ENCODE measurements at places on chromosomes 3 and 15.
A peak's percentile ranks its signal among the peaks of the same experiment; 100 is the strongest.

DNA sequence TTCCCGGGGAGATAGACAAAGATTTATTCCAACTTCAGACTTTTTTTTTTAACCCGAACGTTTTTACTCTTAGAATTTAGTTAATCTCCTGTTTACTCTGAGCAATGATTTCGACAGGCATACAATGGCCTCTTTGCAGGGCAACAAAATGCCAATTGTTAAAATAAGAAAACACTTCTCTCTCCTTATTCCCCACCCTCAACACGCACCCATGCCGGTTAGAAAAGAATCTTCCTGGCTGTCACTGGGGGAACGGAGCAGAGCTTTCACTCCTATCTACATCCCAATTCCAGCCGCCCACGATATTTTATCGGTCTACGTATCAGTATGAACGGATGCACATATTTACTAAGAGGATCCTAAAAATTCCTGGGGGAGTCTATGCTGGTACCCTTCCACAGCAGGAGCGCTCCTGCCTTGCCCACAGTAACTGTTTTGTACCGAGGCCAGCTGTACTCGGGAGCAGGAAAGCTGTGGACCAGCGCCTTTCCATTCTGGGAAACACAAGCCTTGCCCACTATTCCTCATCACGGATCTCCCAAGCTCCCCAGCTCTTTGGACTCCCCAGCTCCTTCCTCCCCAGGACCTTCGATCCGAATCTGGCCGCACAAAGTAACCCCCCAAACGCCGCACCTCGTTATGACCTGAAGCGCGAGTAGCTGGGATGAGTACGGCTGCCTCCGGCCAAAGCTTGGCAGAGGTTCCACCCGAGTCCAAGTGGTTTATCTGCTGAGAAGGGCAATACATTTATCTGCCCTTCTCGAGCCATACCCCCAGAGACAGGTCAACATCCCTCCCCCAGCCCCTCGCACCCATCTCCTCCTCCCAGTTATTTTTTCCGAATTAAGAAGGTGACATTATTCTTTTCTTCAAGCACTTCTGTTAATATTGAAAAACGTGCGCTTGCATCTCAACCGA is 2.2 kb upstream of the FOXB1 start:
- peak; percentile 41 for DNase-seq

- no peak for DNase-seq
Measured at GRCh38 chr3:5036392-5036766, 57.1 kb downstream of the BHLHE40 start.

DNA sequence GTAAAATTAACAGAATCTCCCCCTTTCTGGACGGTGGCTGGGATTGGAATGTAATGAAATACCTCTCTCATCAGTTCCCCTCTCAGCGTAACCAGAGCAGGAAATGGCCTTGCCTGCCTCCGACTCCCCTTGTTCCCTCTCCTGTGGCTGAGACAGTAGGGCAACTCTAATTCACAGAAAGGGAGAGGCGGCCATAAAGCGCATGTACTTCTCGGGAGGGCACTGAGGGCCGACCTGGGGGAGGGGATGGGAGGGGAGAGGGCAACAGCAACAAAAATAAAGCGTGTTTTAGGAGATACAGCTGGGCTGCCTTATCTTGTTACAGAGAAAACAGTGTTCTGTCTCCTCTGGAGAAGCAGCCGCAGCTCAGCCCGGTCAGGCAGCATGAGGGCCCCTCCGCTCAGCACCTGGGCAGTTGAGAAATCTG is 783.3 kb upstream of the ARRDC4 start:
- peak; percentile 75 for DNase-seq

DNA sequence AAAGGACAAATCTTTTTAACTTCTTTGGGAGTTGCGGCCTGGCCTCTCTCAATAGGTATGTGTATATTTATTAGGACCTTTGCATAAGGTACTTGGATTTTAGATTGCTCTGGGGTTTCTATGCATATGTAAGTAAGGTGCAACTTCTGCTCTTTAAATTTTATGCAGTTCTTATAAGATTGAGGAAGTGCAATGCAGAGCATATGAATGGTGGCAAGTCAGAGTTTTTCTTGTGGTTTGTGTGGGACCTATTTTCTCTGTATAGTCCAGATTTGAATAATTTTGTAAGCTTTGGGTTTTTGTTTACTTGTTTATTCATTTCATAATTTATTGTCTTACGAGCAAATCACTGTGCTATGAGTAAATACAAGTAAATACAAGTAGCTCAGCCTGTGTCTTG is 101.5 kb downstream of the ATG7 start:
- no peak for DNase-seq

DNA sequence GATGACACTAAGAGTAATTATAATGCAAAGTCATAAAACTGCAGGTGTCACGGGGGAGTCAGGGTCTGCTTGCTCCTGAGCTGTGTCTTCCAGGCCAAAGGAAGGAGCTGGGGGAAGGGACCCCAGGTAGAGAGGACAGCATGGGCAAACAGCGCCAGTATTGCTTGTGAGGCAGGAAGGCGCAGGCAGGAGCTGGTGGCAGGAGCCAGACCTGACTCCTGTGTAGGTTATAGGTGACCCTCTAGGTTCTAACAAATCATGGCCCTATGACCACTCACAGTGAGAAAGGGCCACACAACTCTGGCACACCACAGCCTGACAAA is 1.9 kb downstream of the CISH start:
- DNase-seq: no peak

- peak; percentile 88 for DNase-seq
Measured at GRCh38 chr15:101615986-101616848, 36.0 kb downstream of the TM2D3 start.

DNA sequence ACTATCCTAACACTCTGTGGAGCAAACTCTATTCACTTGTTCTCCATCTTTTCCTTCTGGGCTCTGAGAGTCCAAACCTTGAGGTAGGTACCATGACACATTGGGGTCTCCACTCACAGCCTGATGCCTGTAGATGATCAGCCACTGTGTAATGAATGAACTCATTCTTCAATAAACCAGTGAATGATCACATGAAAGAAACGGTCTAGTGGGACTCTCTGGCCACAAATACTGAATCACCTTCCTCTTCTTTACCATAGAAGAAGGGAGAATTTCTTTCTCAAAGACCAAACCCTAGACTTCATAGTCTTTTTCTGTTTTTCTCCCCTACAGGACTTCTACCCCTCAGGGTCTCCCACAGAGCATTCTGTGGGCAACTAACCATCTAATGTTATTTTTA is 20.5 kb upstream of the ABHD2 start:
- DNase-seq: no peak

DNA sequence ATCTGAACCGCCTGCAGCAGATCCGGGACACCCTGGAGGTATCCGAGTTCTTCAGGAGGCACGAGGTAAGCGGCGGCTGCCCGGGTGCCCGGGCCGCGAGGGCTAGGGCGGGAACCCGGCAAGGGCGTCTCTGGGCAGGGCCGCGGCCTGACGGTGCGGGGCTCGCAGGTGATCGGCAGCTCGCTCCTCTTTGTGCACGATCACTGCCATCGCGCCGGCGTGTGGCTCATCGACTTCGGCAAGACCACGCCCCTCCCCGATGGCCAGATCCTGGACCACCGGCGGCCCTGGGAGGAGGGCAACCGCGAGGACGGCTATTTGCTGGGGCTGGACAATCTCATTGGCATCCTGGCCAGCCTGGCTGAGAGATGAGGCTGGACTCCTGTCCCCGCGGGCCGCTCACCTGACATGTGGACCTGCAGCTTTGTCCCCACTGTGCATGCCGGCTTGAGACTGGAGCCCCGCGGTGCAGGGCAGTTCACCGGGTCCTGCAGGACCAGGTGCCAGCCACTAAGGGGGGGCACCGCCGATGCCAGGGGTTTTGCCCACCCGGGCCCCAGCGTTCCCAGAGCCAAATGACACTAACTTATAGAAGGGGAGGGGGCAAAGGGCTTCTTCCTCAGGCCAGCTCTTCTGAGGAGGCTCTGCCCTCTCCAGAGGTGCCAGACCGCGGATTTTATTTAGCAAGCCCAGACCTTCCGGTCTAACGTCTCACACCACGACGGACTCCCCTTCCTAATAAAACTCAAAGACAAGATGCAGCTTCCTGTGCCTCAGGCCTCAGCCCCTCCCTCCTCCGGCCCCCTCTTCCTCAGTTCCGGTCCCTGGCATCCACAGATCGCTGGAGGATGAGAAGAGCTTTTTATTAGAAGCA is 9.4 kb downstream of the ITPKA start:
- peak; percentile 75 for DNase-seq

- DNase-seq: peak; percentile 32
Measured at GRCh38 chr15:59688423-59688781, 718 bp downstream of the BNIP2 start.

DNA sequence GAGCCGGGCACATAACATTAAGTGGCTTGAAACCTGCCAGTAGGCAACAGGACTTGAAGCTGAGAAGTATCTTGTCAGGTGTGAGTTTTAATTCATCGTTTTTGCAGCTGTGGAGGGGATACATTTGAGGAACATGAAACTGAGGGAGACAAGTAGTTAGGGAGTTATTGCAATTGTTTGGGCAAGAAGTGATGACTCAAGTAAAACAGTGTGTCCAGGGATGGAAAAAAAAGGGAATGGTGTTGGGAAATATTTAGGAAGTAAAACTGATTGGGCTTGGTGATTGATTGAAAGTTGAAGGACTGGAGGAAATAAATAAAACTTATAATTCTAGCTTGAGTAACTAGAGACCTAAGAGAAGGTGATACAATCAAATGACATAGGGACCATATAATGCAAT is 85.5 kb downstream of the NCEH1 start:
- DNase-seq: no peak

DNA sequence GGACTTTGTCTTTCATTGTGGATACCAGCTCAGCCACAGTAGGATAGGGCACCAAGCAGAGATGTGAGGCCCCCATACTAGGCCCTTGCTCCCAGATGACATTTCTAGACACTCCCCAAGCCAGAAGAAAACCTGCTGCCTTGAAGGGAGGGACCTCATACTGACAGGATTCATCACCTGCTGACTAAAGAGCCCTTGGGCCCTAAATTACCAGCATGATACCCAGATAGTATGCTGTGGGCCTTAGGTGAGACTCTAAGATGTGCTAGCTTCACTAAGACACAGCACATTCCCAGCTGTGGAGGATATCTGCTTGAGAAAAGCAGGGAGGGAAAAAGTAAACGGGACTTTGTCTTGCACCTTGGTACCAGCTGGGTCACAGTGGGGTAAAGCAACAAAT is 324.0 kb downstream of the TBL1XR1 start:
- DNase-seq: no peak

- DNase-seq: peak; percentile 82
Measured at GRCh38 chr15:94164202-94164807, 67.1 kb upstream of the MCTP2 start.

GRCh38 chr3:129105862-129106261 is 15.7 kb downstream of the RAB43 start:
- no peak for DNase-seq

GRCh38 chr3:31955581-31955980 is 25.5 kb downstream of the OSBPL10 start:
- DNase-seq: no peak

DNA sequence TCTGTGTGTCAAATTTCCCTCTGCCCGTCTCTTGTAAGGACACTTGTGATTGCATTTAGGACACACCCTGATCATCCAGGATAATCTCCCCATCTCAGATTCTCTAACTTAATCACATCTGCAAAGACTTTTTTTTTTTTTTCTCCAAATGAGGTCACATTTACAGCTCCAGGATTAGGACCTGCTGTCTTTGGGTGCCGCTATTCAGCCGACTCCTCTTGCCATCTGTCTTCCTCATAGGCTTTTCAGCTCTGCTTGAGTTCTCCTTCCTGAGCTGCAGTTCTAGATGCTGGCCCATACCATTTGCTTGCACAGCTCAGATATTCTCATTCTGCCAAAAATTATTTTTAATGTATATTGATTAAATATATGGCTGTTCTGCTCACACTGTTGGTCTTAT is 94.3 kb upstream of the TLE3 start:
- no peak for DNase-seq

- DNase-seq: peak; percentile 60
Measured at GRCh38 chr3:50242851-50243542, 7.0 kb downstream of the GNAI2 start.

DNA sequence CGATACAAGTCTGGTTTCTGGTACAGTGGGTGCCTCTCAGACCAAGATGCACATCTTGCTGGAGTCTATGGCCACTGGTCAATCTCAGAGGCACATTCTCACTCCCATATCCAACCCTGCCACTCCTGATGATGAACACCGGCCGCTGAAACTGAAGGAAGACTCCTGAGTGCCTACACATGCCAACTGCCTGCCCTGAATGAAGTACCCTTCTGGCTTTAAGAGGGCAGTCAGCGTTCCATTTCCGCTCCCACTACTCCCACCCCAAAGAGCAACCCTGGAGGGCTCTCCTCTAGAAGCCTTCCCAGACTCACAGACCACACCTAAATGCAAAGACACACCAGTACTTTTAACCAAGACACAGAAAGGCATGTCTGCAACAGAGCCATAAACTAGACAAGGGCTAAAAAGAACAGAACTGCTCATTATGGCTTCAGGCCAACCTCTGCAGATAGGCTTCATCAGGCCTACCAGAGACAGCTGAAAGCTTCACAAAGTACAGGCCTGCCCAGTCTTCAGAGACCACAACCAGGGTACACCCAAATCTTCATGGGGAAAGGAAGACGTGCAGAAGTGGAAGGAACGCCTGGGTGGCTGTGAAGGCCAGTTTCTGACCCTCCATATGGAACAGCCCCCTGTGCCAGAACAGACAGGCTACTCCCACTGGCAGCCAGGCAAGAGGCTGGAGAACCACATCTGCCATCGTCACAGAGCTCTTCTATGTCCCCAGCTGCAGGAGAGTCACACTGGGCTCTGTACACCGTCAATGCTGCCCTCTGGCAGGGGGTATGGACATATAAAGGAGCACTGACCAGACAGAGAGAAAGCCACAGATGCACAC is 14.3 kb downstream of the ANP32A start:
- DNase-seq: no peak

GRCh38 chr15:89192136-89192535 is 29.2 kb downstream of the RLBP1 start:
- DNase-seq: no peak

DNA sequence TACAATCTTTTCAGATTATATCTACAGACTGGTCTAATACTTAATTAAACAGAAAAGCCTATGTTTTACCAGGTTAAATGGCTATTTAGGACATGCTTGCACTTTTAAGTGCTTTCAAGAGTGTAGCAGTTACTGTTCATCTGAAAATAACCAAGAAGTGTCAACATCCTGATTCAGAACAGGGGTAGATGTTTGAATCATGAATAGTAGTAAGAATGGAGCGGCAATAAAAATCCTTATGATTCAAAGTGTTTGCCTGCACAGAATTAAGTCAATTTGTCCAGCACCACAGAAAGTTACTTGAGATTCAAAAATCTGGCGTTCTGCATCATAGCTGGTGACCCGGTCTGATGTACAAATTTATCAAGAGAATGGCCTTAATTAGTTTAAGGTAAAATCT is 48.3 kb downstream of the GREM1 start:
- DNase-seq: no peak

- DNase-seq: no peak
Measured at GRCh38 chr3:166263460-166263859, 426.2 kb upstream of the BCHE start.

GRCh38 chr15:46312133-46312740 is 677.4 kb downstream of the SQOR start:
- DNase-seq: peak; percentile 90

DNA sequence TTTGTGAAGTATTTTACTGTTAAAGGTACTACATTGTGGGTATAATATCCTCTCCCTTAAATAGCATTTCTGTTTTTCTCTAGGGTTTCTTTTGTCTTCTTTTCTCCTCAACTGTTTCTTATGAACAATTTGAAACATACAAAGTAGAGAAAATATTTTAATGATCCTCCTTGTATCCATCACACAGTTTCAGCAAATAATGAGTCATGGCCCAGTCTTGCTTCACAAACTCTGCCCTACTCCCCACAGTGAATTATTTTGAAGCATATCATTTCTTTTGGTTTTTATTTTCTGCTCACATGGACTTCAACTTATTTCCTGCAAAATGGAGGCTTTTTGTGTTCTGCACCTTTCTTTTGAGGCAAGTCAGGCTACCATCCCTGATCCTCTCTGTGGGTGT is 6.1 kb upstream of the SCAANT1 start:
- DNase-seq: no peak

All from GM23338 (cell line).